ENCODE measurements at places on chromosomes 2 and 18.

DNA sequence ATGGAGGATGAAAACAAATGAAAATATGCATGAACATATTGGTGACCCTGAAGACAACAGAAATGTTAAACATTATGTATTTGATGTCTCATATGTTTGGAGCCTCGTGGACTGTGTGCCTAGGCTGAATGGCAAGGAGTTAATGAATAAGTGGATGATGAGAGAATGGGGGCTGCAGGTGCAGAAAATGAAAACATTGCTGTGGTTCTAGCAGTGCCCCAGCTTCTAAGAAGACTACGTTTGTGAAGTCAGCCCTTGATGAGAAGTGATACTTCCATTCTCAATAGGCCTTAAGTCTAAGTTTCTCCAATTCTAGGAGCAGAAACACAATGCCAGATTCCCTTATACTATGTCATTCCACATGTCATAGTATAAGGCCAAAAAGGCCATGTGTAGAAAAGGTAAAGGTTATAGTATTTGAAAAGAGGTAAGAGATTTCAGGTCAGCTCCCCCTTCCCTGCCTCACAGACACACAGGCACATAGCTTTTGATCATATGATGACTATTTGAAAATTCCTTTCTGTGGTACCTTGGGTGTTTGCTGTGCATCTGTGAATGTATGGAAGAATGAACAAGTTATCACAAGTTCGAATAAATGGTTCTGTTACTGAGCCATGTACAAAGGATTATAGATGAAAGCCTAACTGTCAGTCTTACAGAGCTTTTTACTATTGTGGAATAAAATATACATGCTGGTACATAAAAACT, 280.8 kb downstream of the SETBP1 start:
- no peak for DNase-seq

DNA sequence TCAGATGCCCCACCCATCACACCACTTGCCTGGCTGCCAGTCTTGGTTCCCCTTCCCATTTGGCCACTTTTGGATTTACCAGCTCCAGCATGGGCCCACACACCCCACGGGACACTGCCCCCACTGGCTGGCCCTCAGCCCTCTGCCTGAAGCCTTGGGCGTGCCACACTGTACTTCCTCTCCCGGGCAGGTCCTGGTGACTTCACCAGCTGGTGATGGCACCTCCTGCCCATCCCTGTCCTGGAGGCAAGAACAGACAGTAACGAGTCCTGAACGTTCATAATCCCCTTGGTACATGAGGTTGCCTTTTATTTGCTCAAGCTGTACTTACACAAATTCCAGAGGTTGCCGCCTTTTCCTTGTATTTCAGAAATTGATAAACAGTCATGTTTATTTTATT, 81.1 kb downstream of the TMEM17 start:
- no peak for DNase-seq

GRCh38 chr18:65623676-65624075, 127.1 kb upstream of the CDH7 start:
- no peak for DNase-seq

GRCh38 chr2:12617853-12618252, 98.9 kb upstream of the TRIB2 start:
- DNase-seq, result no peak

DNA sequence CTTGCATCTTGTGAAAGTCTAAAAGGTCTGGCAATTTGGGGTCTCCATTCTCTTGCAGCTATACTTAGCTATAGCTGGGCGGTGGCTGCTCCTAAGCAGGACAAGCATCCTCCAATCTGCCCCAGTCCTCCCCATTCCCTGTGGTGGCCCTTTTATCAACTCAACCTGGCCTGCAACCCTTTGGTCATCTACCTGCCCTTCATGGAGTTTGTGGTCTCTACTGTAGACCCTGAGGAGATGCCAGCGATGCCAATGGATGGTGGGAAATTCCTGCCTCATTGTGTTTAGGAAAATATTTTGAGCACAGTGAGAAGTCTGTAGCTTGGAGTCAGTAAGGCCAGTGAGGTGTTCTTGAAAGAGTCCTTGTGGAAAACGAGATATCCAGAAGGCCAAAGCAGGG, 143.4 kb downstream of the CAPN13 start:
- no peak for DNase-seq

- no peak for DNase-seq
Measured at GRCh38 chr2:11786592-11786991, 40.2 kb downstream of the LPIN1 start.

- no peak for DNase-seq
Measured at GRCh38 chr2:205657579-205657978, 24.7 kb upstream of the NRP2 start.

DNA sequence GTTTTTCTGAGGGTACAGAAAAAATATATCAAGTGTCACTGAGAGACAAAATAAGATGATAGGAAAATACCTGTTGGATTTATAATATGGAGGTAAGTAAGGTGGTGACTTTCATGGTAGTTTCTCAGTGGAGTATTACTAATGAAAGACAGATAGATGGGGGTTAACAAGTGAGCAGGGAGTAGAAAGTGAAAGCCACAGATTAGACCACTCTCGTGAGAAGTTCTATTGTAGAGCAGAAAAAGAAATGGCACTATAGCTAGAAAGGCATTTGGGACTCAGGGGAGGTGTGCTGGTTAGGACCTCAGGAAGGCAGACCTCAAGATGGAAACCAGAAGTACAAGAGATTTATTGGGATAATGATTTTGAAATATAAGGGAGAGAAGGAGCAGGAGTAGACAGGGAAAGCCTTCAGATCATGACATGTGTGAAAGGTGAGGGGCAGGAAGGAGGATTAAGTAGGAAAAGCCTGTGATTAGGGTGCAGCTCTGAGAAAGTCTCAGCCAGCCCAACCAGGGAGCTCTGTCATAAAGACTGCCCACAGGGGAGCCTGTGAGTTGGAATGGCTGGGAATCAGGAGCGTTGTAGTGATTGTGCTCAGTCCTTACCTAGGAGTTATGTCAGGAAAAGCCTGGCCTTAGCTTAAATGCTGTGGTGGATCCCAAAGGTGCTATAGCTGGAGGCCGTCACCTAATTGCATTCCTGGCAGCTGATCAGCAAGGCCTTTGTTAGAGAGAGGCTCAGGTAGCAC, 198.1 kb downstream of the IKZF2 start:
- no peak for DNase-seq

DNA sequence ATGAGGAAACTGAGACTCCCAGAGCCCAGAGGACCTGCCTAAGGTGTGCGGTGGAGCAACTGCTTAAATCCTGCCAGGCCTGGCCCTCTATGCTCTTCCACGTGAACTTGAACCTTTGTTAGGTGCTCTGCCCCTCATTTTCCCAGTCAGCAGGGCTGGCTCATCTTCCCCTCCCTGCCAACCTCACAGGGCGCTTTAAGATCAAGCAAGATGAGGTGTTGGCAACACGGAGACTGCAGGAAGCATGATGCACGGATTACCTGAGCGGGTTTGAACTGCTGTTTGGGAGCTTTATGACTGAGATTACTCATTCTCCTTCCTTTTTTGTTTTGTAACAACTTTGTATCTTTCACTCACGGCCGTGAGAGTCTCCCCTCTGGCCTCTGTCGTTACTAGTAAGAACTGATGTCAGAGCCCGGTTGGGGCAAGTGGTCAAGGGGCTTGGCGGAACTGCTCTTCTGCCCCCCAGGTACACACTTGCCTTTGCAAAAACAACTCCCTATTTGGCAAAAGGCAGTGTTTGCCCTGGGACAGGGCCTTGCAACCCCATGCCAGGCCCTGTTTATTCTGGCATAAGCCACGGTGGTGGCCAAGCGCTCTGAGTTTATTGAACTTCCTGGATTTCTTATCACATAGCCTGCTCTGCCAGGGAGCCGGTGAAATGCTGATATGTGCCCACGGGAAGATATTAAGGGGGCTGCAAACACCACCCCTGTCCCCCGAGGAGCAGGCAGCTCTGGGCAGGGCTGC, 127.8 kb downstream of the INHBB start:
- no peak for DNase-seq

DNA sequence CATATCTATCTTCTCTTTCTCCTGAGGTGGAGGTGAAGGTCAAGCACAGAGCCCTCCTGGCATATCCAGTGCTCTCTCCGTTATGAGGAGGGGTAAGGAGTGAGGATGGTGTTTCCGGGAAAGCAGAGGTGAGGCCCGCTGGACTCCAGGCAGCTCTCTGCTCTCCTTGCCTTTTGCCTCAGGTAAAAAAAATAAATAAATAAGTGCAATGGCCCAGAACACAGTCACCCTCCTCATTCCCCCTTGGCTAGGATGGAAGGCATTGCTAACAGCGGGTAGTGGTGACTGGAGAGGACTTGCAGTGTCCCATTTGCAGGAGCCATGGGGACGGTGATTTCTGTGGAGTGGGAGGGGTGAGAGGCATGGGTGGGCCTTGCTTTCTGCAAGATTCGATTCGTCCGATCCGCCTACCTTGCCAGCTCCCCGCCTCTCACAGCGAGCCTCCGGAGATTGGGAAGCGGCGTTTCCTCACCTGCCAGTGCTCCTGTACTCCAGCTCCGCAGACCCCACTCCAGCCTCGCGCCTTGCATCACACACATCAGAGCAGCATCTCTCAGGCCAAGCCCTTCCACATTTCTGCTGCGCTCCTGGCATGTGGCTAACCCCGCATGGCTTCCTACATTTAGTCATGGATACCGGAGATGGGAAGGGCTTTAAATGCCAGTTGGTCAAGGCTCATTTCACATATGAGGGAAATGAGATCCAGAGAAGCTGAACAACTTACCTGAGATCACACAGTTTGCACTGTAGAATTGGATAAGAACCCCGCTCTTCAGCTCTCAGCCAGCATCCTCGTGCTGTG, 155.2 kb downstream of the VAPA start:
- DNase-seq, result no peak

DNA sequence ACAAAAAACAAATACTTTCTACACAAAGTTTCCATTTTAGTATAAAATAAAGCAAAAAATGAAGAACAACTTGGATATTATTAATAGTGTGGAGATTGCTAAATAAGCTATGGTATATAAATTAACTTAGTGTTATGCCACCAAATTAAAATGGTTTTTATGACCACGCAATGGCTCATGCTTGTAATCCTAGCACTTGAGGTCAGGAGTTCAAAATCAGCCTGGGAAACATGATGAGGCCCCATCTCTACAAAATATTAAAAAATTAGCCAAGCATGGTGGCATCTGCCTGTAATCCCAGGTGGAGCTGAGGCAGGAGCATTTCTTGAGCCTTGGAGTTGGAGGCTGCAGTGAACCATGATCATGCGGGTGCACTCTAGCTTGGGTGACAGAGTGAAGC, 108.8 kb downstream of the SH3RF3 start:
- DNase-seq, result no peak

GRCh38 chr18:48657447-48658120, 118.8 kb downstream of the CTIF start:
- DNase-seq, result no peak

DNA sequence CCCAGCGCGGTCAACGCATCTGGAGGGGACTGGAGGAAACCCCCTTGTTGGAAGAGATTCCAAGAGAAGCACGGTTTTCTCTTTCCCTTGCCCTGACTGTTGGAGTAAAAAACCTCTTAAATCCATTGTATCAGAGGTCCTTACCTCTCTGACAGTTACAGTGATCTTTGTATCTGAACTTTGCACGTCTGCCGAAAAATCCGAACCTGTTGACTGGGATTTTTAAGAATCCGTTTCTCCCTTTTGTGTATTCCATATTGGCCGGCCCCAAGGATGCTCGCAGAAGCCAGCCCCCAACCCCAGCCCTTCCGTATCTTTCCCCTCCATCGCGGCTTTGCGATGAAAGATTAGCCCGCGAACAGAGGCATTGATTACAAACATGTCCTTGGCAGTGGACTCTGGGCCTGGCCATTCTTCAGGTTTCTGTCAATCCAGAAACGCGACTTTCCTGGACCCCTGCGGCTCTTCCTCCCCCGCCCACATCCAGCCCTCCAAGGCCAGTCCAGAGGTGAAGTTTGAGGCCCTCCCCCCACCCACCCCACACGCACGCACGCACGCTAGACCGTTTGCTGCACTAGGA, 4.6 kb upstream of the DLX1 start:
- no peak for DNase-seq

- no peak for DNase-seq
Measured at GRCh38 chr18:53796040-53796729, 428.3 kb downstream of the MBD2 start.

DNA sequence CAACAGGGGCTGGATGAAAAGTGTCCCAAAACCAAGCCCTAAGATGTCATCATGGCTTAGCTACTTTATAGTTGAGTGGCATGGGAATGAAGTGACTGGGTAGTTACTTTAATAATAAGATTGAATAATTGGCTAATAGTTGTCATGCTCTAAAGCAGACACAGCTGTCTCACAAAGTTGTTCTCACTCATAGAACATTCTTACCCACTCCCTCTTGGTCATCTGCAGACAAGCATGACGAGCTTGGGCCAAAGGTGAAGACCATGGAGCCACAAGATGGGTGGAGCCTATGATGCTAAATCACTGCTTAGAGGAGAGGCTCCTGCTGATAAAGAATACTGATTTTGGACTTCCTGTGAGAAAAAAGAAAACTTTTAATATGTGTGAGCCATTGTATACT, 62.4 kb upstream of the MMADHC start:
- DNase-seq, result no peak

GRCh38 chr2:23028106-23028505, 356.9 kb upstream of the KLHL29 start:
- no peak for DNase-seq

GRCh38 chr2:187985923-187986322, 305.8 kb upstream of the GULP1 start:
- DNase-seq, result no peak

- no peak for DNase-seq
Measured at GRCh38 chr2:128292599-128293425, 25.9 kb downstream of the HS6ST1 start.

- no peak for DNase-seq
Measured at GRCh38 chr18:23458830-23459529, 5.9 kb downstream of the RIOK3 start.

DNA sequence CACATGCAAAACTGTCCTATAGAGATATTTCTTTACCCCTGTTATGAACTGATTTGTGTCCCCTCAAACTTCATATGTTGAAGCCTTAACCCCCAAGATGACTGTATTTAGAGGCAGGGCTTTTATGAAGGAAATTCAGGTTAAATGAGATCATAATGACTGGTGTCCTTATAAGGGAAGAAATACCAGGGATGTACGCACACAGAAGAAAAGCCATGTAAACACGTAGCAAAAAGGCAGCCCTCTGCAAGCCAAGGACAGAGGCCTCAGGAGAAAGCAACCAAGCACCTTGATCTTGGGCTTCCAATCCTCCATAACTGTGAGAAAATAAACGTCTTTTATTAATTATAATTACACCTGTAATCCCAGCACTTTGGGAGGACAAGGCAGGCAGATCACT, 101.3 kb upstream of the NDUFV2 start:
- DNase-seq, result no peak

- no peak for DNase-seq
Measured at GRCh38 chr18:23825978-23826405, 136.7 kb downstream of the LAMA3 start.
